HEK293T (cell line): ENCODE measurements at places on chromosomes 13 and 19.
A peak's percentile ranks its signal among the peaks of the same experiment; 100 is the strongest.

DNA sequence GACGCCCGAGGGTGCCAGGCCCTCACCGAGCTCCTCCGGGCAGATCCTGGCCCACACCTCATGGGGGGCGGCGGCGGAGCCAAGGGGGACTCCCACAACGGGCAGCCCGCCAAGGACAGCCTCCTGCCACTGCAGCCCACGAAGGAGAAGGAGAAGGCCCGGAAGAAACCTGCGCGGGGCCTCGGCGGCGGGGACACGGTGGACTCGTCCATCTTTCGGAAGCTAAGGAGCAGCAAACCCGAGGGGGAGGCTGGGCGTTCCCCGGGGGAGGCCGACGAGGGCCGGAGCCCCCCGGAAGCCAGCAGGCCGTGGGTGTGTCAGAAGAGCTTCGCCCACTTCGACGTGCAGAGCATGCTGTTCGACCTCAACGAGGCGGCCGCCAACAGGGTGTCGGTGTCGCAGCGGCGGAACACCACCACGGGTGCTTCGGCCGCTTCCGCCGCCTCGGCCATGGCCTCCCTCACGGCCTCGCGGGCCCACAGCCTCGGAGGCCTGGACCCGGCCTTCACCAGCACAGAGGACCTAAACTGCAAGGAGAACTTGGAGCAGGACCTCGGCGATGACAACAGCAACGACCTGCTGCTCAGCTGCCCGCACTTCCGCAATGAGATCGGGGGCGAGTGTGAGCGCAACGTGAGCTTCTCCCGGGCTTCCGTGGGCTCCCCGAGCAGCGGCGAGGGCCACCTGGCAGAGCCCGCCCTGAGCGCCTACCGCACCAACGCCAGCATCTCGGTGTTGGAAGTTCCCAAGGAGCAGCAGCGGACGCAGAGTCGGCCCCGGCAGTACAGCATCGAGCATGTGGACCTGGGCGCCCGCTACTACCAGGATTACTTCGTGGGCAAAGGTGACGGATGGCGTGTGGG lies 141.5 kb downstream of the DPF1 start:
- DNase-seq: no peak

DNA sequence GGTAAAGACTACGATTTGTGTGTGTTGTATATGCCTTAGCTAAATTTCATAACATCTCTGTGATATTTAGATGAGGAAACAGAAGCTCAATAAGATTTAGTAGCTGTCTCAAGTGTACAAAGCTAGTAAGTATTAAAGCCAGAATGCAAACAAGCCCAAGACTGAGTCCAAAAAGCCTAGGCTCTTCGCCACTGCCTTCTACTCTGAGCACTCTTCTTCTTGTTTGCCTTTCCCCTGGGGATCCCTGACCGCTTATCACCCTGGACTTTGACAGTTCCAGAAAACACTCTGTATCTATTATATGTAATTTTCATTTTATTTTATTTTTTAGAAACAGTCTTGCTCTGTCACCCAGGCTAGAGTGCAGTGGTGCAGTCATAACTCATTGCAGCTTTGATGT lies 5.8 kb downstream of the TM9SF2 start:
- no peak for DNase-seq

DNA sequence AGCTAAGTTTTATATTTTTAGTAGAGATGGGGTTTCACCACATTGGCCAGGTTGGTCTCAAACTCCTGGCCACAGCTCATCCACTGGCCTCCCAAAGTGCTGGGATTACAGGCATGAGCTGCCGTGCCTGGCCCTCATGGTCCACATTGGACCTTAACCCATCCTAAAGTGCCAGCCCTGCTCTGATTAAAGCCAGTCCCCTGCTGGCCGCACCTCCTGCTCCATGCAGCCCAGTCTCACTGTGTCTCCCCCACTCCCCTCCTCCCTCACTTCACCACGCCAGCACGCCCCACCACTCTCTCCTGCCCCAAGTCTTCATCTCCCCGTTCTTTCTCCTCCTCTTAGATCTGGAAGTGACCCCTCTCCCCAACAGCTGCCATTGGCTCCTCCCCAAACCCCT lies 16.7 kb upstream of the SDHAF1 start:
- DNase-seq: no peak

- DNase-seq: no peak
Measured at GRCh38 chr13:27334774-27335435, 64.3 kb downstream of the RASL11A start.

DNA sequence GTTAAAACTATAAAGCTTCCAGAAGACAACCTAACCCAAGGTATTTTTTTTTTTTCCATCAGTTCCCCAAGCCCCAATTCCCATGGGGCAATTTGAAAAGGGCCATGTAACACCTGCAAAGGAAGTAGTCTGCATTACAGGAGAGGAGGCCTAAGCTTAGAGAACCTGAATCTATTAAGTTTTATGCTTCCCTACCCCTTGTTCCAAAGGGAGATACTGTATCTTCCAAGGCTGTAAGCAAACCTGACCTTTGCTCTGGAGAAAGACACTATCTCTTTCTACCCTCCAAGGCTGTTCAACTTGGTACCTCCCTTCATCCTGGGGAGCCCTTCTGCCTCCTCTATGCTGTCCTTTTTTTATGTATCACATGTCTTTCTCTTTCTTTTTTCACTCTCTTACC lies 15.0 kb downstream of the KATNAL1 start:
- DNase-seq: no peak

DNA sequence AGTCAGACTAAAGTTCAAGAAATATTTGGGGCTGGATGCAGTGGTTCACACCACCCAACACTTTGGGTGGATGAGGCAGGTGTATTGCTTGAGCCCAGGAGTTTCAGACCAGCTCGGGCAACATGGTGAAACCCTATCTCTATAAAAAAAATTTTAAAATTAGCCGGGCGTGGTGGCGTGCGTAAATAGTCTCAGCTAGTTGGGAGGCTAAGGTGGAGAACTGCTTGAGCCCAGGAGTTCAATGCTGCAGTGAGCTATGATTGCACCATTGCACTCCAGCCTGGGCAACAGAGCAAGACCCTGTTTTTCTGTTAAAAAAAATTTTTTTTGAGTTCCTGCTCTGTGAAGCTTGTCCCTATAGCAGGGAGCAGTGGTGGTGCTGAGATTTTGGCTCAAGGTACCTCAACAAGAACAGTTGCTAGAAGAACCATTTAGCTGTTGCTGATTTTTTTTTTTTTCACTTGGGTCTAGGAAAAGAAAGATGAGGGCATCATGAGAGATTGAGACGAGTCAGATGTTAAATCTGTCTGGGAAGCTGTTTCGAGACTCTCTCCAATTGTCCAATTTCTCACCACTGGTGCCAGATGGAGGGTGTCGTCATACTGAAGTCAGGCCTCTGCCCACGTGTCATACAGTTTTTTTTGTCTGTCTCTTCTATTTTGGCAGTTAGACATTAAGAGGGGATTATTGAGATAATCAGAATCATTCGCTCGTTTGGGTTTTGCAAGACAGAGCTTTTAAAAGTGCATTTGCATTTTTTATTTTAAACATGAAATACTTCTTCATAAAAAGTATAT lies 3.7 kb downstream of the SLC25A42 start:
- no peak for DNase-seq

DNA sequence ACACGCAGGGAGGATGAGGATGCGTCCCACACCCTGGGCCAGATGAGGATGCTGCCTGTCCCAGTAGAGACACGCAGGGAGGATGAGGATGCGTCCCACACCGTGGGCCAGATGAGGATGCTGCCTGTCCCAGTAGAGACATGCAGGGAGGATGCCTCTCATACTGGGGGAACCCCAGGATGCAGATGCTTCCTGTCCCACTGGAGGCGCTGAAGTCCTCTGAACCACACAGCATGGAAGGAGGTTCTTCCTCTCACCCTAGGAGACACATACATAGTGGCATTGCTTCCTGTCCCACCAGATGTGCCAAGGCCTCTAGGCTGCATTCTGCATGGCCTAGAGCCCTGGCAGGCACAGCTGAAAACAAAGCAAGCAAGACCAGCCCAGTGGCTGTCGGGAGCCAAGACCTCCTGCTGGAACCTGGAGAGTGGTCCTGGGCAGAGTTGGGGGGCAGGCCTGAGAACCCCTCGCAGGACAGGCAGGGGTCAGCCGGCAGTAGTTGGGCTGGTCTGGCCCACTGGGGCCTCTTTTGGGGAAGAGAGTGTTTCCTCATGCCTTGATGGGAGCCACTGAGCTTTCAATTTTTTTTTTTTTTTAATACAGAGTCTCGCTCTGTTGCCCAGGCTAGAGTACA lies 4.3 kb downstream of the HPN start:
- DNase-seq: peak; percentile 40

DNA sequence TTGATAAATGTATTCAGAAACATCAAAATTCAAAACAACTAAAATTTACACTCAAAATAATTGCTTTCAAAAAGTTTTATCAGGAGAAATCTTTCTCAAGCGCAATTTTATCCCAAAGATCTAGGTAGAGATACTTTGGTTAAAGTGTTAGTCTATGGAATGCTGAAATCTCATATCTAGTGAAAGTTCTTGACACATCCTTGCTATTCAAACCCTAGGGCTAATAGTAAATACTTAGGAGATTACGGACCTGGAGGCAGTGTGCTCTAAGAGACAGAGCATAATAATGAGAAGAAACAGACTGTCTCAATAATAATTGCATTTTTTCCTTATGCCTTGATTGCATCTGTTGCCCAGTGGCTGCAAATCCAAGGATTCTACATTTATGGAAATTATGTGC lies 330.8 kb downstream of the DACH1 start:
- DNase-seq: no peak

GRCh38 chr13:91326146-91326545 lies 21.3 kb upstream of the MIR17HG start:
- no peak for DNase-seq

- no peak for DNase-seq
Measured at GRCh38 chr13:102875256-102875655, 29.4 kb downstream of the ERCC5 start.

DNA sequence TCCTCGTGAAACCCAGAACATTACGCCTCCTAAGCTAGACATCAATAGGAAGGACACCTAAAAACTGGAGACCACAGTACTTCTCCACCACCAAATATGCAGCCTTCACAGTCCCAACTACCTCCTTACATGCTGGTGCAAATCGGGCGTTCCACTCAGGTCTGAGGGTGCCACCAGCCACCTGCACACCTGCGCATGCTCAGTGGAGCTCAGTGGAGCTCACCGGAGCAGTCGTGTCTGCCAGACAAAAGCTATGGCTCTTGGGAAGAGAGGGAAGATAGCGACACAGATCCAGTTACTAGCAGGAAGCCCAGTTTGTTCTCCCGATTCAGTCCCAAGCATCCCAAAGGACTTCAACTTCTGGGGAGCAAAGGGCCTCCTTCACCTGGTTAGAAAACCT lies 237.1 kb downstream of the TSHZ3 start:
- DNase-seq: no peak

GRCh38 chr13:30355384-30355699 lies 48.0 kb upstream of the KATNAL1 start:
- DNase-seq: no peak

GRCh38 chr19:44776402-44777096 lies 1.1 kb upstream of the CBLC start:
- no peak for DNase-seq

DNA sequence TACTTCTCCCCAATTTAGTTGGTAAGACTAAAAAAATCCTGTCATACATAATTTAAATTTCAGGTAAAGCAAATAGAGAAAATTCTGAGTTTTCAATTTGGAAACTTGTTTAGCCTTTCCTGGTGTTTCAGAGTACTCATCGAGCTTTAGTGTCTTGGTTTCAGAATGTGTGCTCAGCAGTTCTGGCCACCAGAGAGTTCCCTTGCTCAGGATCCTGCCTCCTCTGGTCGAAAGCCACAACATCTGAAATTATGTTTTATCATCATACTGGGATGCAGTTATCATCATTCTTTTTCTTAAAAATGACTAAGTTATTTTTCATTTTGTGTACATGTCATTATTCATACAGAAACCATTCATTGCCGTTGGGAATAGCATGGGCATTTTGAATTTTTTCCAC lies 263.2 kb upstream of the SPRY2 start:
- peak; percentile 34 for DNase-seq

DNA sequence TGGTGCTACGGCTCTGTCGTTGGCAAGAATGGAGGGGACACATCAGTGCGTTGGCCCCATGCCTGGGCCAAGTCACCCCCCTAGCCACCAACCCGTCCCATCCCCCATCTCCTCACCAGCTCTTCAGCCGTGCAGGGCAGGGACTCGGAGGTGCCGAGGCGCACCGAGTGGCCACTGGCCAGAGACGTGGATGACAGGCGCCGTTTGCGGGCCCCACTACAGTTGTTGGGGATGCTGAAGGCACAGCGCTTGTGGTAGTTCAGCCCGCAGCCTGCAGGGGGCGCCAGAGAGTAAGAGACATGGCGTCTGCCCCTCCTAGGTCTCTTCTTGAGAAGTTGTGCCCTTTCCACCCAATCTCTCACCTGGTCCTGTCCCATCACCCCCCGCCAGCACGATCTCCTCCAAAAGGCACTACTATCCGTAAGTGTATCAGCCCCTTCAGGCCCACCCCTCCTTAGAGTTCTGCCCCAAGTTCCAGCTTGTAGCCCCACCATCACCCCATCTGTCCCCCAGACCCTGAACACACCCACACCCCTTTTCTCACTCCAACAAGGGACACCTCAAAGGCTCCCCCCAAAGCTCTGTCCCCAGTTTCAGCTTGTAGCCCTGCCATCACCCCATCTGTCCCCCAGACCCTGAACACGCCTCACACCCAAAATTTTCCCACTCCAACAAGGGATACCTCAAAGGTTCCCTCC lies 12.4 kb downstream of the PRKD2 start:
- DNase-seq: peak; percentile 86

DNA sequence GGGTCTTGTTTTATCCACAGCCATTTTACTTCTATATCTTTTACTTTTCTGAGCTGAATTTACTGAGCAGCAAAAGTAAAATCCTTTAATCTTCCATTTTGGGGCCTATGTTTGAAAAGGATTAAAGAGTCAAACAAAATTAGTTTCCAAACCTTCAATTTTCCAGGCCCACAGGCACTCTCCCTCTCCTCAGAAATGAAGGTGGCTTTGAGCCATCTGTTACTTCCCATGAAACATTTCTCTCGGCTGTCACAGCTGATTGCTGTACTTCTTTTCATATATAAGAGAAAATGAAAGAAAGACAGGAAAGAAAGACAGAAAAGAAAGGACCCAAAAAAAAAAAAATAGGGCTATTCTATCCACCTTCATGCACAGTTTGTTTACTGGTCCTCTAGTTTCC lies 194.9 kb downstream of the LACC1 start:
- DNase-seq: no peak
